ENCODE measurements at places on chromosomes 1 and 21.

GRCh38 chr1:214002472-214002871 lies 14.7 kb downstream of the PROX1 start:
- no peak for DNase-seq

- DNase-seq, result no peak
Measured at GRCh38 chr21:33543505-33544129, 779 bp downstream of the SON start.

DNA sequence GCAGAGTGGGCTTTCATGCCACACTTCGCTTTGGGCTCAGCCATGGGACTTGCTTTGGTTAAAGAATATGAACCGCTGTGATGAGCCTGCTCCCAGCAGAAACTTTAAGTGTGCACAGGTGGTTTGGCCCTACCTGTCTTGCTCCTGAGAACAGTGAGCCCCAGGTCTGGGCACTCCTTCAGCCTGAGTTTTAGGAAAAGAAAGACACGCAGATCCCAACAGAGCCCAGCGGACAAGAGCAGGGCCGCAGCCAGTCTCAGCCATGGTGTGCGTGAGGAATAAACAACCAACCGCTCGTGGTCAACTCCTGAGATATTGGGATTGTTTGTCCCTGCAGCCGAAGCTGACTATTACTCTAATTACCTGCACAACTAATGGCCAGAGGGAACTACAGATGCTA lies 217.1 kb upstream of the C1orf174 start:
- no peak for DNase-seq

- DNase-seq, result no peak
Measured at GRCh38 chr1:24338447-24338846, 19.3 kb downstream of the GRHL3 start.

- no peak for DNase-seq
Measured at GRCh38 chr1:2273401-2274090, 45.4 kb downstream of the SKI start.

GRCh38 chr1:201198598-201198997 lies 8.0 kb downstream of the IGFN1 start:
- no peak for DNase-seq

Measured in hematopoietic multipotent progenitor cell treated with erythropoietin and hydrocortisone succinate and interleukin-3 and kit ligand, for 8 days (in vitro differentiated cells).